Stimulated activated CD4-positive, alpha-beta T cell treated with anti-CD3 and anti-CD28 coated beads, Interleukin-2, amount 100 ng/mL, for 4 hours (primary cell): ENCODE measurements at places on chromosomes 7 and 10.

GRCh38 chr10:18222866-18223265 is 82.6 kb downstream of the CACNB2 start:
- DNase-seq, result no peak

DNA sequence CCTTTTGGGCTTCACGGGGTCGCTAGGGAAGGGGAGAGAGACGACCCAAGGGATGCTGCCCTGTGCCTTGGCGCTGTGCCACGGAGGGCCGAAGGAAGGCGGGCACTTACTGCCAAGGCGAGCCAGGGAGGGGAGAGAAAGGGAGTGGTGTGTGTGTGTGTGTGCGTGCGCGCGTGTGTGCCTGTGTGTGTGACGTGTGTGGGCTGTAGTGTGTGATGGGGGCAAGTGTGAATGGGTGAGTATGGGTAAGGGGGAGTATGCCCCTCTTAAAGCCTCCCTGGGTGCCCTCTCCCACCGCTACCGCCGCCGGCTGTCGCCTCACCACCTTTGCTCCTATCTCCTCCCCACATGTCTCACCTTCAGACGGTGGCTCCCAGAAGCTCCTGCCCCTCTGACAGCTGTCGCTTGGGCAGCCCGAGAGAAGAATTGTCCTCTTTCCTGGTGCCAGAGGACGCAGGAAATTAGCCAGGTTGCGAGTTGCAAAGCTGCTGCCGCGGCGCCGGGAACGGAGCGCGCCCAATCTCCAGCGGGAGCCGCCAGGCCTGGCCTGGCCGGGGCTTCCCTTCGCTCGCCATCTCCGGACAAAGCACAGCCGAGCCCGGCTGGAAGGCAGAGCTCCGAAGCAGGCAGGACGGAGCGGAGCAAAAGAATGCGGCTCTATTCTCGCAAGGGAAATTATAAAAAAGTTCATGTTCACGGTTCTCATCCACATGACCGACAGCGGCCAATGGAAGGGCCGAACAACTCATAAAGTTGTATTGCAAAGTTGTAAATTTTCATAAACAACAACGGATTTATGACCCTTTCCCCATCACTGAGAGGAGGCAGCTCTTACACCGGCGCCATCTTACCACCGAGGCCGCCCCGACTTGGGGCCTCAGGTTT is at the start of gene HOXA3:
HOXA3 (minus strand) TSS at position 653 of the 885 bp plus-strand sequence. CDS start 41,943 bp downstream, outside the sequence.
- no peak for DNase-seq

- no peak for DNase-seq
Observed at GRCh38 chr7:122864016-122864415, 22.2 kb downstream of the CADPS2 start.

GRCh38 chr7:84654273-84654672 is 459.7 kb upstream of the SEMA3A start:
- DNase-seq, result no peak

- no peak for DNase-seq
Observed at GRCh38 chr7:44535348-44536064, 5.6 kb downstream of the NPC1L1 start.

GRCh38 chr7:104414216-104414615 is 85.8 kb downstream of the LHFPL3 start:
- DNase-seq, result no peak

DNA sequence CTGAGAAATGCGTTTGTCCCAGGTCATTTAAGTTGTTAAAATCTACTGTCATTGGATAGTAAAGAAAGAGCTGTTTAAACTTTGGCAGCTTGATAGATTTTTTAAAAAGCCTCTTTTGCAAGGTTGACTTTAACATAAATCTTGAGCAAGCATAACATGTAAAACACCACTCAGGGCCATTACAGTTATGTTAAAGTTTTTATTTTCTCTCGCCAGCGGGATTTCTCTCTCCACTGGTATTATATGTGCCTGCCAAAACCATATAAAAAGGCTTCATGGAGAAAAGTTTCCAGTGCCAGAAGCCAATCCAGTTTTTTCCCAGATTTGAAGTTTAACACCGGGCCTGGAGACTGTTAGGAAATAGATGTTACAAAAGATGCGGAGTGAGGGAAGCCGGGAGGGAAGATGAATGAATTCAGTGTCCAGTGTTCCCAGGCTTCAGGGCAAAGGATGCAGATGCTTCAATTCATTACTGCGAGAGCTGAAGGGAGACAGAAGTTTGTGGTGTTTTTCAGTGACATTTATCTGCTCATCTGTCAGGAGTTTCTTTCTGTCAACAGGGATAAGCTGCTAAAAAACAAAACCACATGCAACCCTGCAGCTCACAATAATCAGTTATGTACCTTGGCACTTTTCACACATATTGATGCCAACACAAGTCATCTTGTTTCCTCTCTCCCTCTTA is 155.5 kb downstream of the SPAG6 start:
- DNase-seq, result no peak

GRCh38 chr10:93461109-93461806 is 20.9 kb downstream of the MYOF start:
- DNase-seq, result no peak

GRCh38 chr10:100986623-100986951 is 710 bp downstream of the MRPL43 start:
- no peak for DNase-seq

DNA sequence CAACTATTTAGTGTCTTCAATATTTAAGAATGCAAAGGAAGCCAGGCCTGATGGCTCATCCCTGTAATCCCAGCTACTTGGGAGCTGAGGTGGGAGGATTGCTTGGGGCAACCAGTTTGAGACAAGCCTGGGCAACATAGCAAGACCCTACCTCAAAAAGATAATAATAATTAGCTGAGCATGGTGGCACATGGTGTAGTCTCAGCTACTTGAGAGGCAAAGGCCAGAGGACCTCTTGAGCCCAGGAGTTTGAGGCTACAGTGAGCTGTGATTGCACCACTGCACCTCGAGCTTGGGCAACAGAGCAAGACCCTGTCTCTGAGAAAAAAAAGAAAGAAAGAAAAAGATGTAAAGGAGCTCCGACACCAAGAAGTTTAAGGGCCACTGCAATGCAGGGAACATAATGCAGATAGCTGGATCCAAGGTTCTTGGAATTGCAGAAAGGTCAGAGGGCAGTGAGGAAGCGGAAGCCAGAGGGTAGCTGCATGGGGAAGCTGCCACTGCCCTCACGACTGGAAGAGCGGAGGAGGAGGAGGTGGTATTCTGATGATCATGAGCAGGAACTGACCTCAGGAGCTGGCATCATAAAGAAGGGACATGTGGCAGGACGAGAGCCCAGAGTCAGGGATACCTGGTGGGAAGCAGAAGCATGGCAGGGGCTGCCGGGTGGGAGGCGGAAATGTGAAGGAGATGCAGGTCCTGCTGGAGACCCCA is 60.2 kb upstream of the PODXL start:
- no peak for DNase-seq

DNA sequence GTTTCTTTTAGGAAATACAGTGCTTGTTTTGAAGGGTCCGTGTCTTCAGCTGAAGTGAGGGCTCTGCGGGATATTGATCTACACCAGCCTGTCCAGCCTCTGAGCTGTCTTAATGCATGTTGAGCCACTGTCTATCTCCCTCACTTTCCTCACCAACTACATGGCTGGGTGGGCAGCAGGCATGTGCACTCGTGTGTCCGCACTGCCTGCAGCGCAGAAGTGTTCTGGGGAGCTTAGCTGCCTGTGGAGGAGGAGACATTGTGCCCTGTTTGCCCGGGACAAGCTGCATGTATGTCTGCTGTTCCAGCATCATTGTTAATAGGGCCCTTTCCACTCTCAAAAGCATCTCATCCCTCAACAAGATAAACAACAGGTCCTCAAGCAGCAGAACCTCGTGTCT is 133.1 kb upstream of the EEPD1 start:
- DNase-seq, result no peak
